ENCODE measurements at places on chromosomes 5 and 9.

DNA sequence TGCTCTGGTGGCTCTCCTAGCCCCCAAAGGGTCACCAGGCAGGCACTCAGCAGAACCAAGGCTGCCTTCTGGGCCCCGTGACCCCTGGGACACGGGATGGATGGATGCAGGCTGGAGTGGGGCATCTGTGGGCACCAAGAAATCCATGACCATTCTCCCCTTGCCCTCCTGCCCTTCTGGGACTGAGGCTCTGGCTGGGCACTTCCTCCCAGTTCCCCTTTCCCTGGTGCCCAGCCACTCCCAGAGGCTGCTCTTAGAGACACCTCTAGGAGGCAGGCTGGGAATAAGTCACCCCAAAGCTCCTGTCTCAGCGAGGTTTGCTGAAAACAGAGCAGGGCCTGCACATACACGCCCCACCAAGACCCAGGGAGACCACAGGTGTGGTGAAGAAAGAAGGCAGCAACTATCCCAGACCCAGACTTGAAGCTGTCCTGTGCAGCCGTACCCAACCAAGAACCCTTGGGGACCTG is 943 bp downstream of the STING1 start:
- peak; percentile 20 for DNase-seq

DNA sequence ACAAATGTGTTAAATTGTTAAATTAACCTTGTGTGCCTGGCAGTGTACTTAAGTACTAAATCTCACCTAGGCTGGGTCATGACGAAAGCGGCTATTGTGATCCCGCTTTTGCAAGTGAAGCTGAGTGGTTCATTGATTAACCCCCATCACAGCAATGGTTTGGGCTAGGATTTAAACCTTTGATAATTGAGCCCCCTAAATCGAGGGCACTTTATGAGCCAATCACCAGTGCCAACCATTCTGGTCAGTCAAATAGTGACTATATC is 22.8 kb downstream of the HNRNPK start:
- no peak for DNase-seq

GRCh38 chr5:41270423-41271251 is 57.3 kb upstream of the C6 start:
- peak; percentile 63 for DNase-seq

DNA sequence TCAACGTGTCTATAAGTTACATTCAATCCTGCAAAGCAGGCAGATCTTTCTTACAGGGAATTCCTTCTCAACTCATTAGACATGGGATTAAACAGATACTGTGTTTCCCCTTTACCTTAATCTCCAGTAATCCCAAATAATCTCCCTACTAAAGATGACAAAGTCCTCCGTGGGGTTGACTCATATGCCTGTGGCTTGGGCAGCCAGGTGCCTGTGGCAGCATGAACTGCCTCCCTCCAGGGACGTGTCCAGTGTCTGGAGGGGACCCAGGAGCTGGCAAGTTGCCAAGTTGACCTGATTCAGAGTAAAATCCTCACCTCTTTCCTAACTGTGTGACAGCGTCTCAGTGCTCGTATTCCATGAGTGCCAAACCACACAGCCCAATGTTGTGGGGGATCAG is 94.6 kb upstream of the PTCH1 start:
- no peak for DNase-seq

- DNase-seq, result no peak
These were observed 332 bp downstream of the SGCD start for GRCh38 chr5:156327296-156327695.

DNA sequence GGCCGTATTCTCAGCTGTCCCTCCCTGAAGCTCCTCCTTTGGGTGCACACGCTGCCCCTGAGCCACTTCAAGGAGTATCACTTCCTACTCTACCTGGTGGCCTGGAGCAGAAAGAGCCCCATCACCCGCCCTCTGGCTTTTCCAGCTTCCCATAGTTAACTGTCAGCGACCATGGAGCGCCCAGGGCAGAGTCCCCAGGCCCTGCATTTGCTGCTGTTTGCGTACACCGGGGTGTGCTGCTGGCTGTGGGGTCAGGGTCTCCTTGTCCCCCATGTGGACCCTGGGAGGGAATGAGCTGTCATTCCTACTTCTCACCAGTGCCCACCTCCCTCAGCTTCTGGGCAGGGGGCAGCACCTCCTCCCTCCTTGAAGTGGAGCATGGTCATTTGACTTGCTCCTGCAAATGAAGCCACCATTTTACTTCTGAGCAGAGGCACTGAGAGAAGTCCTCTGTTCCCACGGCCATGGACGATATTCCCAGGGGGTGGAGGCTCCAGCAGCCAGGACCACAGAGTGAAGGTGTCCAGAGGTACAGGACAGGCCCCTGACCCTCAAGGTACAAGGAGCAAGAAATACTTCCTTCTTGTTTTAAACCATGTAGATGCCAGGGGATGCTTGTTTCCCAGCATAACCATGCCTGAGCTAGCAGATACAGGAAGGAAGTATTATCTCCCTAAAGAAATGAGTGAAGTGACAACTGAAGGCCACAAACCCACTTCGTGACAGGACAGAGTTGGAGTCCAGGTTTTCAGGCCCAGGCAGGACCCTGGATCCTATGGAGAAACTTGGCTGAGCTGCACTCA is 40.6 kb upstream of the COL5A1 start:
- no peak for DNase-seq

DNA sequence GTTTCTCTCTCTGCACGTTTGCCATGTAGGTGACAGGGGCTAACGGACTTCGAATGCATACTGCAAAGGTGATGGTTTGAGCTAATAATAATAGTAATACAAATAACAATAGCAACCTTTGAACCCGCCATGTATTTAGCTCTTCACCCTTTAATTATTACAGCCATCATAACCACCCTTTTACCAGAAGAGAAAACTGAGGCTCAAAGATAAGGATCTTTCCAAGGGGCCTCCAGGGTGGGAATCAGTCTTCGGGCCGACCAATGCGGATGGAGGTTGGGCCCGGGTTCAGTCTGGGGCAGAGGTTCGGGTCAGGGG is 494 bp downstream of the CDKN2AIPNL start:
- no peak for DNase-seq

DNA sequence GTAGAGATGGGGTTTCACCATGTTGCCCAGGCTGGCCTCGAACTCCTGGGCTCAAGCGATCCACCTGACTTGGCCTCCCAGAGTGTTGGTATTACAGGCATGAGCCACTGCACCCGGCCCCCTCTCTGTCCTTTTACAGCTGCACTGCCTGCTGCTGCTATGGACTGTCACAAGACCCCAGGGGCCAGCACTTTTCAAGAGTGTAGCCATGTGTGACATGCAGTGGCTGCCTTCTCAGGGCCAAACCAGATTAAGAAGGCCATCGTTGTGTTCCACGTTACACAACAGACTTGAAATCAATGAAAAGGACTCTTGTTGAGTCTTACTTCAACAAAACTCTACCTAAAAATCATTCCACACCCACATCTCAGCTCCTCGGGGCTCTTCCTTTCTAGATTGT is 78.9 kb upstream of the ICE1 start:
- no peak for DNase-seq

- DNase-seq, result no peak
These were observed 746.4 kb downstream of the MTRR start for GRCh38 chr5:8615142-8615858.

DNA sequence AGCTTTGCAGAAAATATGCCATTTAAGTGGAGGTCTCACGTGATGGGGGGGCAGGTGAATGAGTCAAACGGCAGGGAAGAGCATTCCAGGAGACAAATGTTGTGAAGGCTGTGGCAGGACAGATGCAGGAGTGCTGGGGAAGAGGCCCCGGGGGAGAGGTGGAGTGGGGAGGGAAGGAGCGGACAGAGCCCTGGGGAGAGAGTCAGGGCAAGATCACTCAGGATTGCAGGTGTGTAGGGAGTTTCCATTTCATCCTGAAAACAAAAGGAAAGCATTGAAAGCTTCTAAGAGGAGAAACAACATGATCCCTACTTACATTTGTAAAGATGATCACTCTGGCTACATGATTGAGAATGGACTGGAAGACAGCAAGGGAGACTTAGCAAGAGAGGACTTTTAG is 323.3 kb downstream of the ASTN2 start:
- DNase-seq, result no peak

DNA sequence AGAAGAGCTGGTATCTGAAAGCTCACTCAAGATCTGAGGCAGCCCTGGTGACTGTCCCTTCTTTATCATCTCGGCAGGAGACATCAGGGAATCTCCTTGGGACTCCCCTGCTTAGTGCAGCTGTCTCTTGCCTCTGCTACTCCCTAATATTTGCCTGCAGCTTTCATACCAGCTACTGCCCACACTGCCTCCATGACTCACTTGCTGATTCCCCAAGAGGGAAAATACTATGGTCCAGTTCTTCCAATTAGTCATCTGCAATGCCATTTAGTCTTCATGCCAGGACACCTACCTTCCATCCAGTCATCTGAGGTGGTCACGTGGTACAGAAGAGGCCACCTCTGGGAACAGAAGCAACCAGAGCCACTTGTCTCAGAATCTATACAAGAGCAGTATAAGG is 270.8 kb downstream of the NTRK2 start:
- DNase-seq, result no peak

GRCh38 chr5:149011728-149012127 is 51.1 kb downstream of the SH3TC2 start:
- no peak for DNase-seq

DNA sequence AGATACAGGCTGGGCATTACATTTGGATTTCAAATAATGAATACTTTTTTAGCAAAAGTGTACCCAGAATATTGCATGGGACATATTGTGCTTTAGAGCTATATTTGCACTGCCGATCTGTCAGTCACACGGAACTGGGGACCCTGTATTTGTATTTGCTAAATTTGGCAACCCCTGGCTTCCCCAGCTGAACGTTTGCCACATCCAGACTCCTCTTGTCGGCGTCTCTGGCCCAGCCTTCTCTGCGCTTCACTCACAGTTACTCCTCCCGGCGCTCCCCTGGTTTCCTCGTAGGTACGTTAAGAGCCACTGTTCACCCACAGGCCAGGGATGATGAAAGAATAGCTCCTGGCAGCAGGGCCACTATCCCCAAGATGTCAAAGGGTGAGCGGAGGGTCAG is 58.7 kb downstream of the NSUN2 start:
- DNase-seq, result no peak

DNA sequence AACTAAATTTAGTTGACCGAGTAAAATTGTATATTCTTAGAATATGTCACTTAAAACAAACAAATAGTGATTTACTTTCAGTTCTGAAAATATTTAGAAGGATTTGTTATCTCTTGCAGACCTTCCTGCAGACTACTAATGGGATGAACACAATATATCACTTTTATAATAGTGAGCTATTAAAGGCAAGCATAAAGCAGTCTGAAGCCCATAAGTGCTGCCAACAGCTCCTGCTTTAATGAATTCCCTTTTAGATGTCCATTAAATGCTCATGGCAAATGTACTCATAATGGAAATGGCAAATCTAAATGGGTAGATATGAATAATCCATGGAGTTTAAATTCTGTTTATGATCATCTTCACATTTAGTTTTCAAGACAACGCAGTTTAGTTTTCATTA is 170.2 kb downstream of the RANBP17 start:
- no peak for DNase-seq

GRCh38 chr9:134367061-134367460 is 40.8 kb downstream of the RXRA start:
- DNase-seq, result no peak

DNA sequence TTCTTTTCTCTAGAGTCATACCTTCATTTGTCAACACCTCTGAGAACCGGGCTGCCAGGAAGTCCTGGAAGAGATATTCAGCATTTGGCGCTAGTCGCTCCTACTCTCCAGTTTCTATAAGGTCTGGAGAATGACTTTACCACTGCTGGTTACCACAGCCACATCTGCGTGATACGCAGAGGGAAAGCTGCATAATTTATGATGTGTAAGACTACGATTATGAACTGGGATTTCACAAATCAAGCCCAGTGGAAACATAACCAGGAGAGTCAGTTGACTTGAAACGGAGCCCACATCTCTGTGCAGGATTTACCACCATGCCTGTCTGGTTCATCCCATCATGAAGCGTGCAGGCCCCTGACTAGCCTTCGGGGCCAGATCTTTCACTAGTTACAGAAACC is 72.6 kb downstream of the FGF1 start:
- DNase-seq, result no peak

GRCh38 chr5:172412724-172413286 is 41.5 kb downstream of the SH3PXD2B start:
- no peak for DNase-seq

DNA sequence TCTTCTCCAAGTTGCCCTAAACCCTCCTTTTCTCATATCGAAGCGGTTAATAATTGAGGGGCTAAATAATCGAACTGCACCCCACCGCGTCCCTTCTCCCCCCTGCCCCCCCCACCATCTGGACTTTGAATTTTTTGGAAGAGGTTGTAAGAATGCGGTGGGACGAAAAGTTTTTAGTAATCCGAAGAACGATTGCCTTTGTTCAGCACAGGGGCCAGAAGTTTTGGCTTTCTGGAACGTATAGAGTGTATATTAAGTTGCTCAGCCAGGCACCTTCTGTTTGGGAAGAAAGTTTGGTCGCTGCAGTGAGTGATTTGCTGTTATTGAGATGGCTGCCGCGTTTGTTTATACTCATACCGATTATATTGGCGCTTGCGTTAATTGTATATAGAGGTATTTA is 518 bp downstream of the ERBIN start:
- DNase-seq, result no peak

DNA sequence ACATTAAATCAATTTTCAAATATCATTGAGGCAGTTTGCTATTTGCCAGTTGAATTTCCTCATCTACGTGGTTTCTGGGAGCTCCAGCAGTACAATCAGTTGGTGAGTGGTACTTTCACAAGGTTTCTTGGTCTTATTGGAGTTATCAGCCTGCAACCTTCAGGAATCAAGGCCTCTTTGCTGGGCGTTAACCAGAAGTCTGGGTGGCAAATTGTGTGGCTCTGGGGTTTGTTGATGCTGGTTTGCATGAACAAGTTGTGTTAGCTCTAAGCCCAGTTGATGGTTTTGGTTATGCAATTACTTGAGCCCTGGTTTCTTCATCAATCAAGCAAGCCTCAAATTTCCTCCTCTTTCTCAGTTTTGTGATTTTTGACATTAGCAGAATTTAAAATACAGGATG is 152.9 kb upstream of the ANKRD55 start:
- no peak for DNase-seq

GRCh38 chr9:130042406-130042884 is 544 bp downstream of the FNBP1 start:
- DNase-seq, result no peak

GRCh38 chr9:112439171-112439570 is 47.5 kb upstream of the KIAA1958 start:
- no peak for DNase-seq

- DNase-seq, result peak; percentile 34
These were observed 398.1 kb upstream of the IRX1 start for GRCh38 chr5:3197304-3198073.

GRCh38 chr5:40615586-40616170 is 64.0 kb upstream of the PTGER4 start:
- DNase-seq, result no peak

- no peak for DNase-seq
These were observed 16.4 kb downstream of the PAIP2 start for GRCh38 chr5:139358064-139358463.

DNA sequence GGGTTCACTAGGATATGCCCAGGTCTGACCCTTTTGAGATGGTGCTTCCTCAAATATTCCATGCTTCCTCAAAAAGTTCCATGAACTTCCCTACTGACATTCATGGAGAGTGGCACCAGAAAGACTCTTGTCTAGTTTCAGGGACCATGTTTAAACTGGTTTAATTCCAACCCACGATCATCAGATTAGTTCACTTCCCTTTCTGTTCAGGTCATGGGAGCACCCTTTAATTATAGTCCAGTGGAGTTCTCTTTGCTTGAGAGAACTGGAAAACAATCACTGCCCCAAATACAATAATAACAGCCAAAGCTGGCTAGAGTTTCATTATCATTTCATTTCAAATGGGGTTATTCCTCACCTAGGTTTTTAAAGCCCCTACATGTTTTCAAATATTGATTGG is 9.7 kb upstream of the ERBIN start:
- no peak for DNase-seq
